Tibial artery (tissue), 4 donors: ENCODE measurements at places on chromosomes 7 and 10.
A peak's percentile ranks its signal among the peaks of the same experiment; 100 is the strongest.

DNA sequence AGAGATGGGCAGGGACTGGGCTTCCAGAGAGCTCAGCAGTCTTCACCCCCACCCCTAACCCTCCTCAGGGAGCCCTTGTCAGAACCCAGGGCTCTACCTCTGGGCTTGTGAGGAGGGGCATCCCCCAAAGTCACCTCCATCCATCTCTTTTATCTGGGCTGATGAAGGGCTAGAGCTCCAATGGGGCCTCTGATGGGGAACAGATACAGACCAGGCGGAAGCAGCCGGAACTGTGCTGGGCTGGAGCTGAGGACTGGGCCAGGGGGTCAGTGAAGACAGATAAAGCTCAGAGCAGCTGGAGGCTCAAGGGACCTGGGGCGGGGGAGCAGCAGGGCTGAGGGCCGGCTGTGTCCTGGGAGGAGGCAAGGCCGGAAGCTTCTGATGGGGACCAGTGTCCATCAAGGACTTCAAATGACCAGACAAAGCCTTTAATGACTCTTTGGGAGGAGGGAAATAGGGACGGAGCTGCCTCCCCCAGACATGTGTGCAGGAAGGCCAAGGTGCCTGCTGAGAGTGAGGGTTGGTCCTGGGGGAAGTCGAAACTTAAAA, 10.2 kb downstream of the KAZALD1 start:
- DNase-seq: no peak

DNA sequence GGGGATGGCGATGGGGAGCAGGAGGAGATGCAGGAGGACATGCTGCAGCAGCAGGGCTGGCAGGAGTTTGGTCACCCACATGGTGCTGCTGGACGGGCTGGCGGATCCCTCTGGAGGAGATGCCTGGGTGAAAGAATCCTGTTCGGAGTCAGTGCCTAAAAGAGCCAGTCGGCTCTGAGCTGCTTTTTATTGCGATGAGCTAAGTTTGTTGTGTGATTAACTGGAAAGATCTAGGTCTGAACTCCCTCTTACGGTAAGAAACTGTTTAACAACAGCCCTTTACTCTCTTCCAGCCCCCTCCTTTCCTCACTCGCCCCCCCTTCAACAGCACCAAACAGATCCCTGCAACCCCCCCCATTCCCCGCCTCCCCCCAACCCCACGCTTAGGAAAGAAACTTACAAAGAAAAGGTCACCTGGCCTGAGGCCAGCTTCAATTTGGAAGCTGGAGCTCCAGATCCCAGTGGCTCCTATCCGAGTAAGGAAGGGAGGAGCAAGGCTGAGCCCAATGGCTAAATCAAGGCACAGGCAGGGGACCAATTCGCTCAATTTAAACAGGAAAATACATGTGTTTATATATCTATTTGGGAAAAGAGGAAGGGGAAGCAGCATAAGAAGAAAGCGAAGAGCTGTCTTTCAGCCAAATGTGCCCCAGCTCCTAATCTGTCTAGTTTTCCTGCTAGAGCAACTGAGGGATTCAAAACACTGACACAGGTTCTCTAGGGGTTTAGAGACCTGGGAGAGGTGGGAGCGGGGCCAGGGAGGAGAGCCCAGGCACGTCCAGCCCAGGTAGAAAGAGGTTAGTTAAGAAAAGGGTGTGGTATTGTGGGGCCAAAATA, at the start of gene HGF:
Gene HGF (minus strand): TSS at position 157 of the 837 bp plus-strand sequence. CDS start 76 bp downstream, at position 81.
- peak; percentile 83 for DNase-seq

GRCh38 chr10:12400266-12400931, 51.1 kb downstream of the CAMK1D start:
- DNase-seq: no peak

DNA sequence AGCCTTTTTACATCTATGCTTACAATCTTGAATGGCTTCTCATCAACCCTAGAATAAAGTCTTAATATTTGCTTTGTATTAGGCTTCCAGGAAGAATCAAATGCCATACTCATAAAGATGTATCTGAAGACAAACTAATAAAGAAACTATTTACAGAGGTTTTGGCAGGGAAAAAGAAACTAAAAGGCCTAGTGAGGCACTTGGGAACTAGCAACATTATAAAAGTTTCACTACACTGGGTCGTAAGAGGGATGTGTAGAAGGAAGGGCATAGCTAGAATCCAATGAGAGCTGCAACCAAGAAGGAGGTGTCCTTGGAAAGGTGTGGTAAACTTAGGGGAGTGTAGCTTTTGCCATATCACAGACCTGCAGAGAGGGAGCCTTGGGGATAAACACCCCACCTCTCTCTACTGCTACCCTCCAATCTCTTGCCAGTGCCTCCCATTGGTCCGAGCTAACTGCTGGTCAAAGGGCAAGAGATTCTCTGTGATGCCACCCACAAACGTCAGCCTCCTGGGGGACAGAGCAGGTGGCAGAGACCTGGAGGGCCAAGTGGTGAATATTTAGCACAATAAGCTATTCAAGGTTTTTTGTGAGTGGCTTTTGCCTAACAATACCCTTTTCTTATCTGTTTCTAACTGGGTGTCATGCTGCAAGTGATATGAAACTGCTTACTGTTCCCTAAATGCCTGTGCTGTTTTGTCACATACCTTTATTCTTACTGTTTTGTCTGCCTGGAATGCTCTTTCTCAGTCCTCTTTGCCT, 60.7 kb downstream of the CPED1 start:
- DNase-seq: no peak

- no peak for DNase-seq
Measured at GRCh38 chr10:72525689-72526088, 100.2 kb downstream of the MICU1 start.

- no peak for DNase-seq
Measured at GRCh38 chr10:26217396-26218086, 967 bp downstream of the GAD2 start.

DNA sequence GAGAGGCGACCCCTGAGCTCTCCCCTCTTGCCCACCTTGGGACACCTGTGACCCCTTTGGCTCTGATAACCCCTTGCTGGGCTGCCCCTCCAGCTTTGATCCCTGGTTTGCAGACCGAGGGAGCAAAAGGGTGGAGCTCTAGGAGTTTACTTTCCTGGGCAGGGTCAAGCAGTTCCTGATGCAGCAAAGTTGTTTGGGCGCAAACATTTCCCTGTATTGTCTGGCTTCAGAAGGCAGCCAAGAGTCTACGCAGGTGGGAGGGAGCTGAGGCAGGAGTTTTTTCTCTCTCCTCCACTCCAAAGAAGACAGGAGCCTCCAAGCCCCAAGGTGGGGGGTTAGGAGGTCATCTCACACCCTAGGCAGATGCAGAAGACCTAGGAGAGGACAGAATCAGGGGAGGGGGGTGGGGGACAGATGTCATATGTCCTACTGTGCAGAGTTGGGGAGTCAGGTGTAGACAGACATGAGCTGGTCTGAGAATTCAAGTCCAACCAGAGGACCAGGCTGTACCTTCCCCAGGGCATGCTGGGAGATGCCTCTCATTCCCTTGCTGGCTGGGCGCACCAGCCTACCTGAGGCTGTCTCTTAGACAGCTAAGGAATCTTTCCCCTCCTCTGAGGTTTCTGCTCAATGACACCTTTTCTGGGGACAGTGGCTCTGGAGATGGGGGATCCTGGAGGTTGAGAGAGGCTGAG, 20.5 kb downstream of the TMEM270 start:
- no peak for DNase-seq

GRCh38 chr7:114941692-114942091, 19.8 kb downstream of the MDFIC start:
- no peak for DNase-seq

GRCh38 chr7:24755541-24756407, 1.5 kb downstream of the GSDME start:
- no peak for DNase-seq

- no peak for DNase-seq
Measured at GRCh38 chr10:93095225-93095624, 21.5 kb downstream of the CYP26A1 start.

DNA sequence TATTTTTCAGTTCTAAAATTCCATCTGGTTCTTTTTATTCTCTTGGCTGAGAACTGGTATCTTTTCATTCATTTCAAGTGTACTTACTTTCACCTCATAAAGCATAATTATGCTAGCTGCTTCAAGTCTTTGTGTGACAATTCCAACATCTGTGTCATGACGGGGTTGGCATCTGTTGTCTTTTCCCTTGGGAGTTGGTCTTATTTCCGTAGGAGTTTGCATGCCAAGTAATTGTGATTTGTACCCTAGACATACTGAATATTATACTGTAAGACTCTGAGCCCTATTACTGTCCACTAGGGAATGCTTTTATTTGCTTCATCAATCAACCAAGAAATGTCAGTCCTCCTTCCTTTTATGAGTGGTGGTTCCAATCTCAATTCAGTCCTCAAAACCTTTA, 24.6 kb upstream of the HUS1 start:
- no peak for DNase-seq

DNA sequence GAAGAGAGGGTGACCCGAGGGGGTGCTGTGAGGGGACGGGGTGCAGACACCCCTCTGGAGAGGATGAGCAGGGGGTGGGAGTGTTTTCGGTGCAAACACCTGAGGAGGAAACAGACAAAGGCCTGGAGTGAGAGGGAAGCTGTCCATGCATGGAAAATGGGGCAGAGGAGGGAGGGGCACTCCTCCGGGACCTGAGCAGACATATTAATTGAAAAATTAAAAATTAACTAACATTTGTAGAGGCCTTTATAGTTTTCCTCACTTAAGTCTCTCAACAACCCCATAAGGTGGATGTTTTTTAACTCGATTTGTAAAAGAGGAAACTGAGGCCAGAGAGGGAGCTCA, 1.2 kb downstream of the VPS37D start:
- DNase-seq: no peak

DNA sequence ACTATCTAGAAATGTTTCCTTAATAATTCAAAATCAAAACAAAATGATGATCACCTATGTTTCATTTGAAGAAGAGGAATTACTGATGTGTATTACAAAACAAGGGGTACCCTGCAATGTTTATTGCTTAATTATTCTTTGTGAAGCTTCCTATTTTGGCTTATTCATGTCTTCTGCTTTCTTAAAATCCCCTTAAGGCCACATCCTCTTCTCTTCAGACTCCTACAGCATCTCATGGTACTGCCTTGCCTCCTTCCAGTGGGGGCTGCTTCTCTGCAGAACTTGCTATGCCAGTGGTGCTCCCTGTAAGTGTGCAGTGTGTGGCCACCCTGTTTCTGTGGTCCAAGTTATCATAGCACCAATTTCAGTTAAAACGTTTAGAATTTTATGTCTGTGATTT, 35.0 kb downstream of the CCDC146 start:
- DNase-seq: no peak

GRCh38 chr10:3901370-3901769, 116.4 kb upstream of the KLF6 start:
- DNase-seq: no peak

- DNase-seq: peak; percentile 49
Measured at GRCh38 chr10:46229144-46229563, 57.6 kb upstream of the ANTXRL start.

GRCh38 chr7:129898502-129899160, 54.1 kb downstream of the UBE2H start:
- DNase-seq: no peak

GRCh38 chr7:159061209-159061608, 83.5 kb downstream of the VIPR2 start:
- DNase-seq: no peak

- no peak for DNase-seq
Measured at GRCh38 chr10:7133278-7133677, 277.6 kb downstream of the SFMBT2 start.

- no peak for DNase-seq
Measured at GRCh38 chr7:885893-886625, 9.7 kb downstream of the GET4 start.

- peak; percentile 65 for DNase-seq
Measured at GRCh38 chr10:21078410-21079329, 181.6 kb upstream of the NEBL start.

GRCh38 chr10:109773288-109774120, 149.8 kb downstream of the XPNPEP1 start:
- no peak for DNase-seq

GRCh38 chr10:62895063-62895462, 78.9 kb upstream of the EGR2 start:
- DNase-seq: no peak

- DNase-seq: no peak
Measured at GRCh38 chr7:1926908-1927306, 256.8 kb downstream of the ELFN1 start.

DNA sequence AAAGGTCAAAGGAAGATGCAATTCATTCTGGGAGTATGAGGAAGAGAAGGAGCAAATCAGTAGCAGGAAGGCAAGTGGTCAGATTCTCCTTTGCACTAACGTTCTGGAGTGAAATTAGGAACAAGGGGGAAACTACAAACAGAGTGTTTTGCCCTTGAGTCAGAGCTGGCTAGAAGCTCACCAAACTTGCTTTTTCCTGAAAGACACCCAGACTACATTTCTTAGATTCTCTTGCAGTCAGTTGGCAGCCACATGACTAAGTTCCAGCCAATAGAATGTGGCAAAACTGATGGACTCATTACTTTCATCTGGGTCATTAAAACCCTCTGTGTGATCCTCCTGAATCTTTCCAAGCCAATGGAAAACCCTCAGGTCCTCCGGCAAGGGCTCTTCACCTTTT, 18.6 kb upstream of the DLX5 start:
- DNase-seq: no peak

DNA sequence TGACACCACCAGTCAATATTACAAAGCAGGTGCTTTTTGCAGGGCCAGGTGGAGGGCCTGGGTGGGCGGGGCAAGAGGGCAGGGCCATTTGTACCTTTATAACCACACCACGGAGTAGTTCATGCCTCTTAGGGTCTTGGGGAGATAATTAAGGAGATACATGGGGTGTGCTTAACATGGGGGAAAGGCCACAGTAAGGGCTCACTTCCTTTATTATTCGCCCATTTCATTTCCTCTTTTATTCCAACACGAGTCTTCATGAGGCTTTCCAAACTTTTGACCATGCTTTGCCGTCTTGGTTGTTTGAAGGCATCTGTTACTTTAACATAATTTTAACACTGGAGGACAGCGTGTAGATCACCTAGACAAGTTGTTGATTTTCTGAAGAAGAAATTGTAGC, 33.3 kb upstream of the LYZL2 start:
- DNase-seq: no peak

DNA sequence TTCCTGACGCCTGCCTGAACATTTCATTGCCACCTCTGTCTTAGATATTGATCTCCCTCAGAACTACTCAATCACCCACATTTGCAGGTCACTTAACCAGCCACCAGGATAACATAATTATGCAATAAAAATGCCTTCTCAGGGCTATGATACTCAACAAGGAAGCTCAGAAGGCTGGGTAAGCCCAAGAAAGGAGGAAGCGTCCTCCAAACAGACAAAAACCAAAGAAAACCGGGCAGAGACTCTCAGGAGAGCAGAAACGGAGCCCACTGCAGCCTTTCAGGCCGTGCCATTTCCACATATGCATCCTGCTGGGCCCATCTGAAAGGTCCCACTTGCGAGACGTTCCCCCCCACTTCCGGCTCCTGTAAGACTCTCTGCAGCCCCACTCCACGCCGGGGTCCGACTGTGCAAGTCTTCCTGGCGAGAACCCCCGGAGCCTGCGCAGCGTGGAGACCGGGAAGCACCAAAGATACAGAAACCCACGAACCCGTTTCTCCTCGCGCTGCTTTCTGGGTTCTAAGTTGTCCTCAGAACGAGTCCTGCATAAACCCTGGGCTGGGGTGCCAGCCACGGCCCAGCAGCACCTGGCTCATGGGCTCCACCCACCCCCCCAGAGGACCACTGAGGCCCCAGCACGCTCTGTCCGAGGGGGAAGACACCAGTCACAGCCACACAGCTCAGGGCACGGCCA, 83.7 kb downstream of the DIP2C start:
- DNase-seq: peak; percentile 57

- DNase-seq: no peak
Measured at GRCh38 chr7:41912851-41913567, 210.1 kb upstream of the INHBA start.
